Activated CD8-positive, alpha-beta T cell treated with anti-CD3 and anti-CD28 coated beads, Interleukin-2, amount 10 ng/mL, durations not matched to agents 7 days and 5 days (primary cell): ENCODE measurements at places on chromosomes 7 and 10.

DNA sequence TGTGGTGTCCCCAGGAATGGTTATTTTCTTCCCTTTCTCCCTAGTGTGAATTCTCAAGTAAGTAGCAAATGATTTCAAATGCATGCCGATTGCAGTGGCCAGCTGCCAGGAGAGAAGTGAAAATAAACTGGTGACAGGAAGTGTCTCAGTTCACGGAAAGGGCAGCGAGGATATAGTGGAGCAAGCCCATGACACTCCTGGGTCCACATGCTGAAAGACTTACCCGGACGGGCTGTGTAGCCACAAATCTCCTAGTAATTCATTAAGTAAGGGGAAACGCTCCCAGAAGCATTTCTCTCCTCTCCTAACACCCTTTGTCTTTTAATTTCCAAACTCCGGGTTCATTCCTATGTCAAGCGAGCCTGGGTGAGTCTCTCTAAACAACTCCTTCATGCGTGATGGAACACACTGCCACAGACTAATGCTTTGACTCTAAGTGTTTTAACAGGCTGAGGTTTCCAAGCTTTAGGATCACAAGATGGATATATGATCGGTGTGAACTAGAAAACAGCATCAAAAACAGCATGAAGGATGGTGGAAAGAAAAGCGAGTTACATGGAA is 125.6 kb downstream of the CYP26A1 start:
- H3K4me1 ChIP-seq, result peaks cover 7% of the 10 kb centered on the region
- no peak overlapping the region for H3K27ac ChIP-seq
- H3K36me3 ChIP-seq, result no peaks in the 10 kb centered on the region
- DNase-seq, result no peak
- H3K27me3 ChIP-seq, result peaks cover 24% of the 10 kb centered on the region

DNA sequence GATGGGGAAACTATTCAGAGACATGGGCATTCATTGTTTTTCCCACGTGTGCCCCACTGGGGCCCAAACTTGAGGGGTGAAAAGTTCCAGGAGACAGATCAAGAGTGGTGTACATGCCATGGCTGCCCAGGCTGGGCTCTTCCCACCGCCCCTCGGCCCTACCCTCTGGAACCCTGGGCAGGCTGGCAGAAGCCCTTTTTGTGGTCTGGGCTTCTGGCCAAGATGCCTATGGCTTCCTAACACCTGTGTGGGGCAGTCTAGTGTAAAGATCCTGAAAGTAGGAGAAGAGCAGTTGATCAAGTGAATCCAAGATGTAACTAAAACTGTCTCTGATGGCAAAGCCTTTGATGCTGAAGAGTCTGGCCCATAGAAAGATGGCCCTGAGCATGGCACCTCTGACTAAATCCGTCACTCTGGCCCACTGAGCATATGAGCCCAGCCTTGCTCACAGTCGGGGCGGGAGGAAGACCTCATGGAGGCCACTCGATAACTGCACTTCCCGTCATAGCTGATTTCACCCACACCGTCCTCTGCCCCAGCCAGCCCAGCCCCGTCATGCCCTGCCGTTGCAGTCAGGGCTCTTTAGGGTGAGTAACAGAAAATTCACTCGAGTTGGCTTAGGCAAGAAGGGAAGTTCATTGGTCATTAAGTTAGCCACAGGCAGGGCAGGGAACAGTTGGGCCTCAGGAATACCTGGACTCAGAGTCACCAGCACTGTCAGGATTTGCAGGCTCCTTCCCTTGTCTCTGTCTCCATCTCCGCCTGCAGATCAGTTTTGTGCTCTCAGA is 37.9 kb upstream of the MTPAP start:
- H3K27ac ChIP-seq, result no peak overlapping the region
- peaks cover 21% of the 10 kb centered on the region for H3K27me3 ChIP-seq
- DNase-seq, result no peak

GRCh38 chr10:17154116-17154515 is 24.5 kb upstream of the CUBN start:
- DNase-seq, result no peak
- H3K27me3 ChIP-seq, result no peaks in the 10 kb centered on the region
- H3K36me3 ChIP-seq, result peaks cover 10% of the 10 kb centered on the region
- H3K4me3 ChIP-seq, result no peak overlapping the region
- peaks cover 3% of the 10 kb centered on the region for H3K4me1 ChIP-seq

GRCh38 chr10:45451407-45451806 is 77.4 kb downstream of the ALOX5 start:
- H3K27me3 ChIP-seq, result no peaks in the 10 kb centered on the region
- H3K4me3 ChIP-seq, result no peak overlapping the region
- H3K36me3 ChIP-seq, result peaks cover 9% of the 10 kb centered on the region
- peaks cover 45% of the 10 kb centered on the region for H3K4me1 ChIP-seq
- H3K27ac ChIP-seq, result no peak overlapping the region

DNA sequence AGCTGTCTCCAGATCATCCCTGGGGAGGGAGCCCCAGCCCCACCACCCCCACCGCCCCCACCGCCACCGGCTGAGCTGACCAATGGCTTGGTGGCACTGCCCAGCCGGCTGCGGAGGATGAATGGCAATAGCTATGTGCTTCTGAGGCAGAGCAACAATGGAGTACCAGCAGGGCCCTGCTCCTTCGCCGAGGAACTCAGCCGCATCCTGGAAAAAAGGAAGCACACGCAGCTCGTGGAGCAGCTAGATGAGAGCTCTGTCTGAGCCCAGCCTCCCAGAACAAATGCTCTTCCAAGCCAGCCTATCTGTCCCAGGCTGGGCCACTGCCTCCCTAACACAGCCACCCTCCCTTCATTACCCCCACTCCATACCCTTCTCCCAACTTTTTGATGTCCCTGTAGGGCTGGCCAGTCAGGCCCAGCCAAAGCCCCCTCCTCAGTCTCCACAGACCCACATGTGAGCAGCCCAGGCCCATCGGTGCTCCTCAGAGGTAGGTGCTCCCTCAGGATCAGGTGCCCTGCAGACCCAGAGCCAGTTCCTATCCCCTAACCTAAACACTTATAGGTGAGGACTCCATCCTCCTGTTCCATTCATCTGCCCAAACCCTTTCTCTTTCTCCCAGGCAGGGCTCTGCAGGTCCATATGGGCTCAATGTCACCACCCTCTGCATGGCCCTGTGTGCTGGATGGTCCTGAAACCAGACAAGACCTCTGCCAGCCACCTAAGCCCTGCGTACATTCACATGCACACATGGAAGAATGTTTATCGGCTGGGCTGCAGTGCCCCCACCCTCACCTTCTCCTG is 3.2 kb downstream of the MRPL43 start:
- no peak for DNase-seq
- no peaks in the 10 kb centered on the region for H3K27me3 ChIP-seq
- H3K36me3 ChIP-seq, result peaks cover 15% of the 10 kb centered on the region
- no peak overlapping the region for H3K27ac ChIP-seq
- no peak overlapping the region for H3K4me3 ChIP-seq

DNA sequence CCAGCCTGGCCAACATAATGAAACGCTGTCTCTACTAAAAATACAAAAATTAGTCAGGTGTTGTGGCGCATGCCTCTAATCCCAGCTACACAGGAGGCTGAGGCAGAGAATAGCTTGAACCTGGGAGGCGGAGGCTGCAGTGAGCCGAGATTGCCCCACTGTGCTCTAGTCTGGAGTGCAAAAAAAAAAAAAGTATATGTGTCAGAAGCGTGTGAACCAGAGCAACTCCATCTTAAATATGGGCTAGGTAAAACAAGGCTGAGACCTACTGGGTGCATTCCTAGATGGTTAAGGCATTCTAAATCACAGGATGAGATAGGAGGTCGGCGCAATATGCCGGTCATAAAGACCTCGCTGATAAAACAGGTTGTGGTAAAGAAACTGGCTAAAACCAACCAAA is 6.2 kb downstream of the CCL24 start:
- no peaks in the 10 kb centered on the region for H3K27me3 ChIP-seq
- H3K27ac ChIP-seq, result no peak overlapping the region
- no peak for DNase-seq
- H3K4me1 ChIP-seq, result no peaks in the 10 kb centered on the region
- H3K4me3 ChIP-seq, result no peak overlapping the region
- H3K36me3 ChIP-seq, result no peaks in the 10 kb centered on the region

- H3K27me3 ChIP-seq, result peaks cover 20% of the 10 kb centered on the region
- DNase-seq, result peak; percentile 60
- H3K4me3 ChIP-seq, result peak within 1 kb of the TSS; percentile 79
- H3K27ac ChIP-seq, result peak within 1 kb of the TSS; percentile 57
- H3K4me1 ChIP-seq, result peaks cover 10% of the 10 kb centered on the region
- H3K36me3 ChIP-seq, result no peaks in the 10 kb centered on the region
Observed at GRCh38 chr10:133379152-133379800, at the start of gene PAOX. Gene PAOX (plus strand): TSS chr10:133379262. CDS start chr10:133379317, 55 bp downstream.

GRCh38 chr10:120457431-120458172 is 575 bp downstream of the PLPP4 start:
- H3K27ac ChIP-seq, result no peak overlapping the region
- no peak for DNase-seq
- peaks cover 3% of the 10 kb centered on the region for H3K4me1 ChIP-seq
- H3K27me3 ChIP-seq, result peaks cover 38% of the 10 kb centered on the region
- H3K4me3 ChIP-seq, result no peak overlapping the region

DNA sequence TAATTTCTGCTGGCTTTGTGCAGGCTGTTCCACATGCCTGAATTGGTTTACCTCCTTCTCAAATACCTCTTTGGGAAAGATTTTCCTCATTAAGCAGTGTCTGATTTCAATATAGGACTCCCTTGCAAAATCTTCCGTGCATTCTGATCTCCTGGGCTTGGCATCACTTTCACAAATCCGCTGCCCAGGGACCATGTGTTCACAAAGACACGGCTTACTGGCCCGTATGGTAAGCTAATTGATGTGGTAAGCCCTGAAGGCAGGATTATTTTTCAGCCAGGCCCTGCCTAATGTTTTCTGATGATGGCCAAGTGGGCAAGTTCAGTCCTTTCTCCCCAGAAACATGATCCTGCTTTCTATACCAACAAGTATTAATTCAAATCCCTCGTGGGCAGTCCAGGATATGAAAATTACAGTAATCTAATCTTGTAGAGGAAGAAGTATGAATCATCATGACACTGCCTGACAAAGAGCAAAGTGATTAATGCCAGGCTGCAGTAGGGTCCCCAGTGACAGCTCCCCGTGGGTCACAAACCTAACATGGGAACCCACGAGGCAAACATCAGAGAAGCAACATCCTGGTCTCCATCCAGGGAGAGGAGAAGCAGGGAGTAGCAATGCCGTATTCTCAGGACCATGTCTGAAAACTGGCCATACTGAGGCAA is 11.6 kb upstream of the SVIL start:
- H3K27ac ChIP-seq, result no peak overlapping the region
- H3K4me3 ChIP-seq, result peak overlapping the region; percentile 20
- H3K27me3 ChIP-seq, result peaks cover 10% of the 10 kb centered on the region
- H3K36me3 ChIP-seq, result no peaks in the 10 kb centered on the region
- peaks cover 42% of the 10 kb centered on the region for H3K4me1 ChIP-seq
- DNase-seq, result no peak

GRCh38 chr7:116998567-116999175 is 45.4 kb downstream of the ST7 start:
- H3K36me3 ChIP-seq, result no peaks in the 10 kb centered on the region
- H3K27ac ChIP-seq, result no peak overlapping the region
- no peaks in the 10 kb centered on the region for H3K4me1 ChIP-seq
- H3K4me3 ChIP-seq, result no peak overlapping the region
- DNase-seq, result no peak

DNA sequence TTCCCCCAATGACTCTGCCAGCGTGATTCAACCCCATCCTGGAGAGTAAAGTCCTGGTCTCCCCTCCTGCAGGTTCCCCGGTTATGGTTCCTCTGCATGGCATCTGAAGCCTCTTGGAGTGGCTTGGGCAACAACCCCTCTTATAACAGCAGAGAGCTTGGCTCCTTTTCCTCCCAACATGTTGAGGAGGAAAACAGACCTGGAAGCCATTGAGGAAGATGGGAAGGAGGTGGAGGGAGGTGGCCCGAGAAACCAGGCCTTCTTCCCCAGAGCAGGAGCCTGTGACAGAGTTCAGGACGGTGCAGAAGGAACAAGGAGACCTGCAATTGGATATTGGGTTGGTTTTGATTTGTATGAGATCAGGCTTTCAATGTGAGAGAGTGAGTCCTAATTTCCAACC is 184.0 kb upstream of the ADCY1 start:
- no peak overlapping the region for H3K4me3 ChIP-seq
- no peak overlapping the region for H3K27ac ChIP-seq
- H3K4me1 ChIP-seq, result no peaks in the 10 kb centered on the region
- no peaks in the 10 kb centered on the region for H3K36me3 ChIP-seq
- H3K27me3 ChIP-seq, result peaks cover 5% of the 10 kb centered on the region

DNA sequence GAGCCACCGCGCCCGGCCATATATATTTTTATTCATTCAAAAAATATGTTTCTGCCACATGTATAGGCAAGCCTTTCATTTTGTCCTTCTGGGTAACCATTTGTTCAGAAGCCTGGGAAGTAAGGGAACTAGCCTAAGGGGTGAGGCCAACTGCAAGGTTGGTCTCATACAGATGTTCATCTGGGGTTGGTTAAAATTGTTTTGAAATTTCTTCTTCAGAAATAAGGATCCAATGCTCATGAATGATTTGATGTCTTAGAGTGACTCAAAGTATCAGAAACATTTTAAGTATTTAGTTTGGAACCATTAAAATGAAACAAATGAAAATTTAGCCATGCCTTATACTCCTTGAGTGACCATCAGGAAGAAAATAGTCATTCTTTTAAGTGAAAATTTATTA is 397.2 kb downstream of the SUGCT start:
- H3K27ac ChIP-seq, result no peak overlapping the region
- DNase-seq, result no peak
- H3K4me1 ChIP-seq, result no peaks in the 10 kb centered on the region
- H3K36me3 ChIP-seq, result no peaks in the 10 kb centered on the region

GRCh38 chr7:129150199-129150996 is 5.9 kb downstream of the TSPAN33 start:
- peaks cover 5% of the 10 kb centered on the region for H3K4me1 ChIP-seq
- H3K4me3 ChIP-seq, result no peak overlapping the region
- no peak overlapping the region for H3K27ac ChIP-seq

- no peaks in the 10 kb centered on the region for H3K4me1 ChIP-seq
- no peaks in the 10 kb centered on the region for H3K36me3 ChIP-seq
- no peak overlapping the region for H3K4me3 ChIP-seq
- DNase-seq, result no peak
Observed at GRCh38 chr7:44286182-44286617, 39.2 kb downstream of the CAMK2B start.

GRCh38 chr10:77638321-77639101 is 903 bp upstream of the KCNMA1 start:
- no peaks in the 10 kb centered on the region for H3K36me3 ChIP-seq
- no peak overlapping the region for H3K27ac ChIP-seq
- H3K4me1 ChIP-seq, result peaks cover 7% of the 10 kb centered on the region
- peaks cover 69% of the 10 kb centered on the region for H3K27me3 ChIP-seq

GRCh38 chr10:133438711-133439273 is 14.4 kb upstream of the SPRN start:
- DNase-seq, result peak; percentile 56
- H3K4me1 ChIP-seq, result peaks cover 25% of the 10 kb centered on the region
- no peak overlapping the region for H3K4me3 ChIP-seq
- peaks cover 5% of the 10 kb centered on the region for H3K27me3 ChIP-seq
- H3K36me3 ChIP-seq, result peaks cover 3% of the 10 kb centered on the region

DNA sequence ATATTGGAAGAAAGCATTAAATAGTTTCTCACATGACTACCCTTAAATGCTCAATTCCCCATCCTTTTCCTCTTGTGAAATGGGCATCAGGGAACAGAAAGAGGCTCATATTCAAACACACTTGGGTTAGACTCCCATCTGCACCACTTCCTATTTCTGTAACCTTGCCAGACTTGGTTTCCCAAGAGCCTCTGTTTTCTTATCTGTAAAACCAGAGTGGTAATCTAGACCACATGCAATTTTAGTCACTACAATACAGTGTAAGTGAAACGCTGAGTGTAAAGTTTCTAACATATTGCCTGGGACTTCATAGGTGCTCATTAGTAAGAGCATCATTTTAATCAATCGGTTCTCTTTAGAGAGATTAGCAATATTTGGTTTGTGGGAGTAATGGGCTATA is 136.3 kb downstream of the SORCS1 start:
- H3K36me3 ChIP-seq, result no peaks in the 10 kb centered on the region
- H3K4me1 ChIP-seq, result no peaks in the 10 kb centered on the region
- H3K4me3 ChIP-seq, result no peak overlapping the region
- no peak overlapping the region for H3K27ac ChIP-seq
